ENCODE measurements at places on chromosomes 1 and 21.
A peak's percentile ranks its signal among the peaks of the same experiment; 100 is the strongest.

- DNase-seq: no peak
Observed at GRCh38 chr1:203675596-203676347, 49.1 kb downstream of the ATP2B4 start.

GRCh38 chr1:76140227-76140626 lies 65.7 kb downstream of the ST6GALNAC3 start:
- no peak for DNase-seq

DNA sequence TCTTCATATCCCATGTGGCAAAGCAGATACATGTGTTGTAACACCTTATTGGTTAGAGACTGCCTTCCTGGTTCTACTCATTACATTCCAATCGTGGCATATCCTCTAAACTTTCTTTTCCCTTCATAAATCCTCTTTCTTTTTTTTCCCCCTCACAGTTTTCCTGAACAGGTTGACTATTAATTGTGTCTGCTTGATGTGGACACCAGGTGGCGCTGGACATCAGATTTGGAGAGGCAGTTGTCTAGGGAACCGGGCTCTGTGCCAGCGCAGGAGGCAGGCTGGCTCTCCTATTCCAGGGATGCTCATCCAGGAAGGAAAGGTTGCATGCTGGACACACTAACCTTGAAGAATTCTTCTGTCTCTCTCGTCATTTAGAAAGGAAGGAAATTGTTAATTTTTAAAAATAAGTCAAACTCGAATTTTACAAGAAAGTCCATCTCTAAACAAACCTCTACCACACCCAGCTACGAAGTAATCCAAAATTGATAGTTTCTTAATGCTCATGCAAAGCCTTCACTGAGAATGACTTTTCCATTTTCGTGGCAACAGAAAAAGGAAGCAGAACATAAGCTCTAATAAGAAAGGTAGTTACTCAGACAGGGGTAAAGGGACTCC lies 59.4 kb upstream of the ASB17 start:
- peak; percentile 76 for DNase-seq

DNA sequence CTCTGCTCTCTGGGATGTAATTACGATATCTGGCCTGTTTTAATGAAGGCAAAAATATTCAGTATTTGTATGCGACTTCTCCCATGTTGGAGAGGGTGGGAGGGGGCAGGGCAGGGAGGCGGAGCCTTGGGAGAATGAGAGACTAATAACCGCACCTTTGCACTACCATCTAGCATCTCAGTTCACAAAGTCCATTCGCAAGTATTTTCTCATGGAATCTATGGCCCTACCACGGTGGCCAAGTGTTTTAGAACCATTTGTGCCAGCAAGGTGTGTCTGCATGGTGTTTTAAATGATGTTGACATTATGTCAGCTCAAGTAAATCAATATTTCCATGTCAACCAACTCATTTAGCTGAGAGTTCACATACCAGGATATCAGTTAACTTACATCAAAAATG lies 14.3 kb upstream of the BLACAT1 start:
- no peak for DNase-seq

- peak; percentile 16 for DNase-seq
Observed at GRCh38 chr21:37368541-37369279, 2.1 kb downstream of the DYRK1A start.

DNA sequence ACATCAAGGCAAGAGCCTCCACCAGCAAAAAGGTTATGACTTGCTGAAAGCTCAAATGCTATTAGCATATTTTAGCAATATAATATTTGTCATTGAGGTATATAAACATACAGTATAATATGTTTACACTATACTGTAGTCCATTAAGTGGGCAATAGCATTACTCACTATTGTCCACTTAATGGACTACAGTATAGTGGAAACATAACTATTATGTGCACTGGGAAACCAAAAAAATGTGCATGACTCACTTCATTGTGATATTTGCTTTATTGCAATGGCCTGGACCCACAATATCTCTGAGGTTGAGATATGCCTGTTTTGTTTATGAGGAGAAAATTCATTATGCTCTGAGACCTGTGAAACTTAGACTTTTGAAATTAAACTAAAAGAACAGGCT lies 300.0 kb downstream of the BARHL2 start:
- no peak for DNase-seq

- no peak for DNase-seq
Observed at GRCh38 chr1:196180847-196181593, 427.2 kb downstream of the KCNT2 start.

DNA sequence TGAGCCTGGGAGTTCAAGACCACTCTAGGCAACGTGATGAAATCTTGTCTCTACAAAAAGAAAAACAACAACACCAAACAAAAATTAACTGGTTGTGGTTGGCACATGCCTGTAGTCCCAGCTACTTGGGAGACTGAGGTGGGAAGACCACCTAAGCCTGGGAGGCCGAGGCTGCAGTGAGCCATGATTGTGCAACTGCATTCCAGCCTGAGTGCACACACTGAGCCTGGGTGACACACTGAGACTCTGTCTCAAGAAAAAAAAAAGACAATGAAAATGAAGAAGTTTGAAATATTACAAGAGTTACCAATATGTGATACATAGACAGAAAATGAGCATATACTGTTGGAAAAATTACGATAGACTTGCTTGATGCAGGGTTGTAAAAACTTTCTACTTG lies 31.9 kb downstream of the PDC start:
- no peak for DNase-seq

DNA sequence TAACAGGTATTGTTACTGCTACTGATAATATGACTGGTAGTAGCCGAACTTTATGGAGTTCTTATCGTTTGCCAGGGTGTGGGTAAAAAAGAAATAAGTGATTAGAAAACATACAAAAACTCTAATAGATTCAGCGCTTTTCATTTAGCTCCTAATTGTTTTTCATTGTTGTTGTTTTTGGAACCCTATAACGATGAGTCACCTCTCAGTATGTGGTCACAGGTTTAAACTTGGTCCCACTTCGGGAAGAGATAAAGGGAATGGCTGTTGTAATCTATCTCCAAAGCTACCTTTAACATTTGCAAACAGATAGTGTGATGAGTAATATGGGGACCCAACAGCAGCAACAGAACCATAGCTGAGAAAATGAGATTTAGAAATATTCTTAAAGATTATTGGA lies 62.7 kb upstream of the BCL10 start:
- no peak for DNase-seq

- no peak for DNase-seq
Observed at GRCh38 chr1:23895082-23895481, 18.1 kb downstream of the CNR2 start.

GRCh38 chr21:36504067-36505058 lies 24.4 kb upstream of the CLDN14 start:
- peak; percentile 41 for DNase-seq

DNA sequence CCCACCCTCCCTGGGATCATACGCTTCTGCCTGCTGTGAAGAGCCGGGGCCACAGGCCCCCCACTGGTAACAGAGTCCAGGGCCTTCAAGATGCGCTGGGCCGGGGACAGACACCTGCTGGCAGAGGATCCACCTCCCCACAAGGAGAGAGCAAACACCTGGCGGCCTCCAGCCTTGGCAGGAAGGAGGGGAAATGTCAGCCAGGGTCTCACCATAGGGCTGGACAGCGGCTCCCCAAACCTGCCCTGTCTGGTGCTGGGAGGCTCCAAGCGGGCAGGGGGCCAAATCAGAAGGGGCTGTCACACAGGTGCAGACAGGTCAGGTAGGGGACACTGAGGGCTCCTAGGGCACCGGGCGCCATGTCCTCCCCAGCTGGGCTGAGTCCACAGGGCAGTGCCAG lies 58.9 kb downstream of the KCNAB2 start:
- no peak for DNase-seq

DNA sequence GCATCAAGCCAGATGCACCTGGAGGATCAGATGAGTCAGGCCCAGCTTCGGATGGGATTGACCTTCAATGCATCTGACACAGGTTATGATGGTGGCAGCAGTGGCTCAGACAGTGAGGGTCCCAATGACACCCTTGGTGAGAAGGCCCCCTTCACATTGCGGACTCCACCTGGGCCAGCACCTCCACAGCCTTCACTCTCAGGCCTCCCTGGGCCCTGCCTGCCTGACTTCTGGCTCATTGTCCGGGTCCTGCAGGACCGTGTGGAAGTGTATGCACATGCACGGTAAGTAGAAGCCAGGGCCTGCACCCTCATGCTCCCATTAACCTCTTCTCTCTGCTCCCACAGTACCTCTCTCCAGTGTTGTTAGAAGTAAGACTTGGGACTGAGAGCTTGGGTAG lies 20.8 kb downstream of the HYI start:
- DNase-seq: no peak

Measured in activated naive CD8-positive, alpha-beta T cell treated with anti-CD3 and anti-CD28 coated beads, Interleukin-2, amount 50 U/mL, for 24 hours (primary cell).